ENCODE measurements at places on chromosomes 2 and 18.

GRCh38 chr2:214856137-214856536 is 46.7 kb upstream of the BARD1 start:
- no peak for DNase-seq

DNA sequence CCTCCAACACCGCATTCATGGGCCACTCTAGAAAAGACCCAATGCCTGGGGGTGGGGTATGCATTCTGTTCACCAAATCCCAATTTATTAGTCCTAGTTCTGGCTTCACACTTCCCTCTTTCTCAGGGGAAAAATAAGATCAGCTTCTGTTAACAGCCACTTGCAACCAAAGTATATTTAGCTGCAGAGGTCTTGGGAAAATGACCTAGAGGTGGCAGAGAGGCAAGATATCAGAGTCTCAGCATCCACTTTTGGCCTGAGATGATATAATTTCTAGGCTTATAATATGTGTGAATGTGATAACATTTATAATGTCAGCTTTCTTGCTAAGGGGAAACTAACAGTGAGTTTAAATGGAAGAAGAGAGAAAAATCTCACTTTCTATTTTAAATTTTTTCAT is 89.1 kb downstream of the ZNF385B start:
- no peak for DNase-seq

GRCh38 chr2:142179686-142180085 is 48.9 kb upstream of the LRP1B start:
- DNase-seq = no peak

- DNase-seq = no peak
Measured at GRCh38 chr18:74351354-74351753, 35.7 kb downstream of the C18orf63 start.

GRCh38 chr2:215396595-215397313 is 39.1 kb downstream of the FN1 start:
- no peak for DNase-seq

DNA sequence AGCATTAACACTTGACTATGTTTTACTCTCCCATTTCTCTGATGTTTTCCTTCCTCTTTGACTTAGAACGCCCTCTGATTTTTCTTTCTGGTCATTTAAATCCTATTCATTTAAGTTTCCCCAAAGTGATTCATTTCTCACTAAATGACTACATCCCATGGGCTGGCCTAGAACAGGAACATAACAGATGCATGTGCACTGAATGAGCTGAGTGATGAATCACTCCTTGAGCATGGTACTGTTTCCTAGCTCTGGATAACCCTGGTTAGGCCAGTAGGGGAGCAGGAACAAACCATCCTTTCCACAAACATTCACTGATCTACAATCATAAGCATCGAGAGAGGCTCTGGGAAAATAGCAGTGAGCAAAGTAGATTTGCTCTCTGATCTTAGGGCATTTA is 221.9 kb upstream of the SETBP1 start:
- no peak for DNase-seq

DNA sequence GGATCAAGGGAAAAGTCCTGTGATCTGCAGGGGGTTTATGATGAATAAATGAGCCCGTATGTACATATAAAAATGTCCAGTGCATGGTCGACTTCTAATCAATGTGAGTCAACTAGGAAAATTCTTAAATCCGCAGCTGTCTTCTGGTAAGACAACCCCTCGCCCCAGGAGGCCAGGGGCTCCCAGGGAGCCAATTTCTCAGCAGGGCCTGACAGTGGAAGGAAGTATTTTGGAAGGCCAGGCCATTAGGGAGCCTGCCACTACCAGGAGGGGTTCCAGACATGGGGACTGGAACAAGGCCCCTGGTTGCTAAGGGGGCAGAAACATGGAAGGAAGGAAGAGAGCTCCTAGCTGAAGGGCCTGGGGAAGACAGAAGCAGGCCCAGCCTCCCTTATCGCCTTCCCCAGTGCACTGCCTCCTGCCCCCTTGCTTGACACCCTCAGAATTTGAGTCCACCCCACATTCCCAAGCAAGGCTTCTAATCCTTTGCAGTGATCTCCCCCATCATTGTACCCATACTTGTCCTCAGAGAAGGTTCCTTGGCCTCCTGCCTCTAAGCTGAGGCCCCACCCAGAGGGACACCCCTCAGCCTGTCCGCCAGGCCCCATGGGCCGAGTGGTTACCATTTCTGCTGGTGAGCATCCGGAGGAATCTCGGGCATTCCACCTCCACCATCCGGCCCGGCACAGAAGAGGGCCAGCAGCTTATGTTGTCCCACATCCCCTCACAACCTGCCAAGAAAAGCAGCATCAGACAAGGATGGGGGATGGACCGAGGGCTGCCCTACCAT is 45.9 kb downstream of the SCTR start:
- DNase-seq = no peak

- DNase-seq = no peak
Measured at GRCh38 chr2:71336802-71337201, 5.2 kb downstream of the ZNF638 start.

- no peak for DNase-seq
Measured at GRCh38 chr18:44954257-44954656, 273.6 kb downstream of the SETBP1 start.

DNA sequence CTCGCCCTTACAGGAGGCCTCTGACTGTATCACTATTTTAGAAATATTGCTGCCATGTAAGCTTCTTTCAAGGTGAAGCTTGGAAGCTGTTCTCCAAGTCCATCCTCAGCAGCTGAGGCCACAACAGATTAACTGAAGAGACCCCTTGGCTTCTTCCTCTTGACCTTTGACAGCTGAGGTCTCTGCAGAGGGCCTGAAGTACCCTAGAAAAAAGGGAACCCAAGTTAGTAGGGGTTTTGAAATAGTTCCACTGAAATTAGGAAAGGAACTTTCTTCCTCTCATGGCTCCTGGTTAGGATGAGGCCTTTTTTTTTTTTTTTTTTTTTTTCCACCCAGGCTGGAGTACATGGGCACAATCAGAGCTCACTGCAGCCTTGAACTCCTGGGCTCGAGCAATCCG is 15.5 kb upstream of the IHH start:
- no peak for DNase-seq

DNA sequence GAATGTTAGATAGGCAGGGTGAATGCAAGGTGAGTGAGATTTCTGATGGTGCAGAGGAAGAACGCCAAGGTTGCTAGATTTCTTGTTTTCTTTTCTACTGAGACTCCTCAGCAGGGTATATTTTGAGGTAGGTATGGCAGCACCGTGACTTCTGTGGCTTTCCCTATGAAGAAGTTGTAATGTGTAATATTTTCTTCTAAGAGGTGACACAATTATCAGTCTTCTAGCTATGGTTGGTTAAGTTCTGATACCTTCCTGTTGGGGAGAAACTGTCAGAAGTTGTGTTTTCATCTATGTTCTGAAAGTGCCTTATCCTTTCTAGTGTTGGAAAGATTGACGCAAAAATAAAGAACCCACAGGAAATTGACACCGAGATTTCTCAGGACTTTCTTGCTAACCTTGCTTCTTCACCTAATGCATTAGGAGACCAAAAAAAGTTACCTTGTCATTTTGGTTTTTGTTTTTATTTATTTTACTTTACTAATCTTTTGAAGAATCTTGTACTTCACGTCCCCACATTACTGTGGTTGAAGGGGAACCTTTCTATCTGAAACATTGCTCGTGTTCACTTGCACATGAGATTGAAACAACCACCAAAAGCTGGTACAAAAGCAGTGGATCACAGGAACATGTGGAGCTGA is 11.9 kb downstream of the IL18R1 start:
- DNase-seq = peak; percentile 15

DNA sequence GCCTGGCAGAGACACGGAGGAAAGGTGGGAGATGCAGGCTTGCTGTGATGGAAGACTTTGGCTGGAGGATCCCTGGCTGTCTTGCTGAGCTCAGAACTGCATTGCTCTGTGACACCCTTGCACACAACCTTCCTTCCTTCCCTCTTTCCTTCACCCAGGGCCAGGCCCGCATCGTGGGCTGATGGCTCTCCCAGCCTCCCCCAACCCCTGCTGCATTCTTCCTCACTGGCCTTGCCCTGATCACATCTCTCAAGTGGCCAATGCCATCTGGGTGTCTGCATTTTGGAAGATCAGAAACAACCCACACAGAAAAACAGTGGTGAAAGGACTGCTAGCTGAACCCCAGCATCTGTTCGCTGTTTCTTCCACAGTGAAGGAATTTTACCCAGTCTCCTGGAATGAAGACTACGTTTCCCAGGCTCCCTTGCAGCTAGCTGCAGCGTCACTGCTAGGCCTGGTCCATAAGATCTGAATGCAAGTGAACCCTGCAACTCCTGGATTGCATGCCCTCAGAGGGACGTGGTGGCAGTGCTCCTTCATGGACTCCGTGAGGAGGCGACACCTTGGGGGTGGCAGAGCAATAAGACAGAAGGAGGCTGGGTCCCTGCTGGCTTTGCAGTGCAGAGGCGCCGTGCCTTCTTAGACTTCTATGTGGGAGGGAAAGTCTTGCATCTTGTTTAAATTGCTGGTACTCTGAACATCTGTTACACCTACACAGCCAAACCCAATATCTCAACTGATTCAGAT is 78.9 kb upstream of the YWHAQ start:
- no peak for DNase-seq

- DNase-seq = no peak
Measured at GRCh38 chr2:144886862-144887261, 366.9 kb upstream of the ZEB2 start.

DNA sequence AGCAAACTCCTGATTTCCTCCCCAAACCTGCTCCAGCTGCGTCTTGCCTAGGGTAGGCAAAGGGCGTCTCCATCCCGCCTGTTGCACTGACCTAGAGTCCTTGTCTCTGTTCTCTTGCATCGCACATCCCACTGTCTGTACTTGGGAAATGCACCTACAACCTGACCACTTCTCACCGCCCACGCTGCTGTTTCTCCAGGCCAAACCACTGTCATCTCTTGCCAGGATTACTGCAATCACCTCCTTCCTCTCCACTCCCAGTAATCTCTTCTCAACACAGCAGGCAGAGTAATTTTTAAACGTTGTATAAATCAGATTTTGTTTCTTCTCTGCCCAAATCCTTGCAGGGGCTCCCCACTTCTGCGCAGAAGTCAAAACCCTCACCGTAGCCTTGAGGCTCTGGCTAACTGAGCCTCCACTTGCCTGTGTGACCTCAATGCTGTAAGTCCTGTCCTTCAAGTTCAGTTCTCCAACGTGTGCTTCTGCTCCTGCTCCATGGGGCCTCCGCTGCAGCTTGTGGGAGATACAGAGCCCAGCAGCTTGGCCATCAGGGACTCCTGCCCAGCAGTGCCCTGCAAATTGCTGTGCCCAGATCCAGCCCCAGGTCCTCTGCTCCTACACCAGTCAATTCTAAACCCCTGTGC is 27.7 kb upstream of the SEMA4C start:
- no peak for DNase-seq

DNA sequence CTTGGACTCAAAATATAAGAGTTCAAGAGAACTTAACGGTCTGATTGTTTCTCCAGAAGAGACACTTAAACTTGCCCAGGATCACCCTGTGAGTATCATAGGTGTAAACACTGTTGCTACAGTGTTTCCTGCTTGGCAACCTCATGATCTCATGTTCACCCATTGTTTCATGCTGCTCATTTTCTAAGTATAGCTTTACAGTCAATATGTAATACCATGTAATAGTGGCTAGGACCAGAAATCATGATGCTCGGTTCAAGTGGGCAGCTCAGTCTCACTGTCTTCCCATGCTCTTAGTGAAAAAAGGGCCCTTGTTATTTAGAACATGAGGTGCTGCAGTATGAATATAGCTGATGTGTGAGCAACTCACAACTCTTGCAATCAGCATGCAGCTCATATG is 157.5 kb downstream of the CERS6 start:
- DNase-seq = no peak

- no peak for DNase-seq
Measured at GRCh38 chr18:52869942-52870907, 530.2 kb downstream of the DCC start.

DNA sequence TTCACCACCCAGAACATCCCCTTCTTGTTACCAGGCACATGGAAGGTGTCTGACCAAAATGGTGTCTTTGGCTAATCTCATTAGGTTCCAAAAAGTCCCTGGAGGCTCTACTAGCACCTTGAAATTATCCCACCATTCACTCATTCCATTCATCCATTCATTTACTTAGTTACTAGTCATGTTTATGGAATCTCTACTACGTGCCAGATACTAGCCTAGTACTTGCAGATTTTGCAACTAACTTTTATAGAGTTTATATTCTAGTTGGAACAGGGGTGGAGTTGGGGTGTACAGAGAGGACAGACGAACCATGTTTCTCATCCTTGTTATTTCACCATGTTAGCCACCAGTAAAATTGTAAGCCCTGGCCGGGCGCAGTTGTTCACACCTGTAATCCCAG is 4.0 kb upstream of the NOP58 start:
- DNase-seq = no peak

DNA sequence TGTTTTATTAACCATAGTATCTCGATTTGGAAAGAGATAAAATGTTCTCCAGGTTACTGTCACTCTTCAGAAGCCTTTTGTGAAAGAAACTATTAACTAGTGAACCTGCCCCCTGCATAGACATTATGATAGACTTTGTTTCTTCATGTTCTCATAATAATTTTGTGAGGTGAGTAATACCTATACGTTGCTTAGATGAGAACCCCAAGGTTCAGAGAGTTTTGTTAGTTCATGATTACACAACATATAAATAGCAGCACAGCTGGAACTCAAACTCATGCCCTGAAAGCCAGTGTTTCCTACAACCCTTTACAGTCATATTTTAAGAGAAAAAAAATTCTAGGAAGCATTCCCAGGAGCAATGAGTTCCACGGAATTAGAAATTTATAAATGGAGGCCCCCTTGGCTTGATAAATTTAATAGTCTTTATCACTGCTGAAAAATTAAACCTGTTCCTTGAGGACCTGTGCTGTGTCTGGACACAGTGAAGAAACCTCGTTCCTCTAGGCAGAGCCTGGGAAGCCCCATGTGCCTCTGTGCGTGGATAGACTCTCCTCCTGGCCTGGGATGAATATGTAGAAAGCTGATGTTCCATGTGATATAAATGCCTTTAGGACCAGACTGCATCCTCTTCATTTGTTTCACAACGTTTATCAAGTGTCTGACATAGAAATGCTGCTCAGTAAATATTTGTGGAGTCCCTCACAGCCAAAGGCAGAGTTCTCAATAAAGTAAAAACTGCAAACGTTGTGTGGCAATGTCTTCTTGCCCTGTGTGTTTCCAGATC is 1257.0 kb upstream of the GYPC start:
- DNase-seq = no peak

DNA sequence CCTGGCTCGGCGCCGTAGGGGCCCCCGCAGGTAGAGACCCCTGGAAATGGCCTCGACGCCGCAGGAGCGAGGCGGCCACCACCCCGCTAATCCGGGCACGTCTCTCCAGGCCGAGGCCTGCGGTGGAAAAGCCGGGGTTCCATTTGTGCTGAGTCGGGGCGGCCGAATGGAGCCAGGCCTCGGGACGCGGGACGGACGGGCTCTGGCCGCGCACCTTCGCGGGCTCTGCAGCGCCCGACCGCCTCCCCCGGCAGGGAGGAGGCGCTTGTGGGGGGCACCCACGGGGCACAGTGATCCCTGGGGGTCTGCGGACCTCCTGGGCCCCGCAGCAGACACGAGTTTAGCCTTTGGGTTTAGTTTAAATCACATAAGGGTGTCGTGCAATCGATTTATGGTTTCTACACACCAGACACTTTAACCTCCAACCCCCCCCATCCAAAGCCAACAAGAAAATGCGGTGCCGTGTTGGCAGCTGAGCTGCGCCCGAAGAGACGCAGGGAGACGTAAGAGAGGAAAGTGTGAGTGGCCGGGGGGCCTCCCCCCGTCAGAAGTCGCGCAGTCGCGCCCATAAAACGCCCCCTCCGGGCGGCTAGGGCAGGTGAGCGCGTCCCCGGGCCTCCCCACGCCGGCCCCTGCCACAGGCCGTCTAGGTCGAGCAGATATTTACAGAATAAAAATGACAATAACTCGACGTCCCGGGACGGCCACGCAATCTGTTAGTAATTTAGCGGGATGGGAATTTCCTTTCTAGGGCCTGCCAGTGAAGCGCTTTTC is 1.0 kb upstream of the NFATC1 start:
- no peak for DNase-seq

GRCh38 chr18:3121259-3121658 is 98.5 kb downstream of the MYOM1 start:
- DNase-seq = no peak

Data from activated T-helper 1 cell treated with anti-CD3 and anti-CD28 coated beads, Interleukin-2, amount 50 U/mL, for 16 hours (primary cell).